Fibroblast of skin of back (primary cell): ENCODE measurements at places on chromosomes 5 and 9.

GRCh38 chr9:93288891-93289883 is 105.2 kb downstream of the WNK2 start:
- no peak for DNase-seq

DNA sequence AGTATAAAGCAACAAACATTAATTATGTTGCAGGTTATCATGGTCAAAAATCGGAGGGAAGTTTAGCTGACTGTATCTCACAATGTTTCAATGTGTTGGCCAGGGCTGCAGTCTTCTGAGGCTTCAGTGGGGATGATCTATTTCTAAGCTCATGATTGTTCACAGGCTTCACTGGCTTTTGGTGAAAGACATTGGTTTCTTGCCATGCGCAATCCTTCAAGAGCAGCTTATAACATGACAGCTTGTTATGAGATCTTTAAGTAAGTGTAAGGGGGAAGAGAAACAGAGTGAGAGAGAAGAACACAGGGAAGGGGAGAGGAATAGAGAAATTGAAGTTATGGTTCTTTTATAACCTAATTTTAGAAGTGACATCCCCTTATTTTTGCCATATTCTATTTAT is 385.9 kb upstream of the CHD1 start:
- no peak for DNase-seq

- peak; percentile 59 for DNase-seq
Measured at GRCh38 chr9:84371737-84372136, 31.2 kb upstream of the SLC28A3 start.

DNA sequence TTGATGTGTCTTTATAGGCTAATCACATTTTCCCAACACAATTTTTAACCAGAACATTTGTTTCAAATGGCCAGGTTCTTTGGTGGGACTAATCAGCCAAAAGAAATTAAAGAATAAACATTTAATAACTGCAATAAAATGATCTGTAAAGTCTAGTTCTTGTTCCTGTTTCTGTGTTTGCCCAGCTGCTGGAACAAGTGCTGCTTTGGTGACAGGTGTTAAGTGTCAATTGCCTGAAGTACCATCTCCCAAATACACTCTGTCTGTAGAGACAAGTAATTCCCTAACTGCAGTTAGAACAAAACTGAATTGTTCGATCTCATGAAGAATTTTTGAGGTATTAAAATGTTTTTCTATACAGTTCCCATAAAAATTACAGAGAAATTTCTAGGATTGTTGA is 402.3 kb upstream of the CHD1 start:
- DNase-seq, result no peak

DNA sequence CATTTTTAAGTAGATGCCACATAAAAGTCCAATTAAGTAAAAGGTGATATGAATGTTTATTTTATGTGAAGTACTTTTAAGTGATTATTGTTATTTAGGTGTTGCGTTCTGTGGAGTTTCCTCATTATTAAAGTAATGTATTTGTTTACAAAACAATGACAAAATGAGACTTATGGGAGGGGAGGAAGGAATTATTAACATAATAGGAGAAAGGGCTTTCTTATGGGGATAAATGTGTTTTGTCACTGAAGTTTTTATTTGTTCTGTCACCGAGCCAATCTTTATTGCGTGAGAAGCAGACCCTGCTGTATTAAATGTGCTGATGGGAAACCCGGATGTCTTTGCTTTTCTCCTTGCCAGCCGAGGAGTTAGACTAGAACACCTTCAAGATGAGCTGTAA is 44.5 kb downstream of the TRIO start:
- peak; percentile 83 for DNase-seq

GRCh38 chr5:176660530-176660859 is 13.2 kb downstream of the TSPAN17 start:
- no peak for DNase-seq

- DNase-seq, result no peak
Measured at GRCh38 chr5:175447571-175447970, 3.6 kb upstream of the DRD1 start.

DNA sequence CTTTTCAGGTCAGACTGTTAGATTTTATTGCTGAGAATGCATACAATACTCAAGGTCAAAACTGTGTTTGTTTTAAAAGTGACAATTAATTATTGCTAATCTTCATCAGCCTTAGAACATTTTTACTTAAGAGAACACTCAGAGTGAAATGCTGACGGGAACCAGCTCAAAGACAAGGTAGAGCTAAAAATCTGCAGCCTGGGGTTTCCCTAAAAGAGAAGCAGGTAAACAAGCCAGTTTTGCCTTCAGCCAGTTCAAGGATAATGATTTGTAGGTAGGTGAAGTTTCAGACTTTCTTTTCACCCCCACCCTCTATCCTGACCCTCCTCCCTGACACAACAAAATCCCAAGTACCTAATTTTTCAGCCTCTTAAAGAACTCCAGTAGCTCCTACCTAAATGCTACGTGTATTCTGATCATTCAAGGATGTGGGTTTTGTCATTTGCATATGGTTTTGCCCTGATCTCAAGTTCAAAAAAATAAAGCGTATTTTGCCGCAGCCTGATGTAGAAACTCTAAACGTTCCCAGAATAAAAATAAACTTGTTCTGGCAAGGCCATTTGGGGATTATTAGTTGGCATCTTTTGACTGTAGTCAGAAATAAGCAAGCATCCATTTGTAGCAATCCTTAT is 407.2 kb downstream of the EFNA5 start:
- DNase-seq, result no peak

DNA sequence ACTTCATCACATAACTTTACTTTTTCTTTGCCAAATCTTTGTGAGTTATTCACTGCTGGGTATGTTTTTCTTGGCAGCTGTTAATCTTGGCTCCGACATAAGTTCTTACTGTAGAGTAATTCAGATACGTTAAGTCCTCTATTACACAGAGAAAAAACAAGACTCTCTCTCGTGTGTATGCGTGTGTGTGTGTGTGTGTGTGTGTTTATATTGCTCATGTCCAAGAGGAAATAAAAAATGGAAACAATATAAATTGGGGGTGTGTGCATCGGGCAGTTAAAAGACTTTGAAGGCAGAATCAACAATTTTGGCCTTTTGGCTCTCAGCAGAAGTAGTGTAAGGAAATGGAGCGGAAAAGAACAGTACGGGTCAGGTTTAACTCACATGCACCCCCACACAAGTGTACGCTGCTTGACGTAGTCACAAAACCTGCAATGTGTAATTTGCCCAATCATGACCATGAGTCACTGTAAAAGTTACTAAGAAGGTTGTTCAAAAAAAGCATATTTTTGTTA is 67.2 kb upstream of the IFNE start:
- peak; percentile 98 for DNase-seq

GRCh38 chr9:134641990-134642384 is 384 bp downstream of the COL5A1 start:
- DNase-seq, result no peak

- DNase-seq, result no peak
Measured at GRCh38 chr5:133323494-133324457, 272.0 kb downstream of the HSPA4 start.

- DNase-seq, result no peak
Measured at GRCh38 chr9:126411948-126412284, 85.3 kb downstream of the MVB12B start.

- DNase-seq, result no peak
Measured at GRCh38 chr9:99801775-99802174, 19.9 kb upstream of the NR4A3 start.

DNA sequence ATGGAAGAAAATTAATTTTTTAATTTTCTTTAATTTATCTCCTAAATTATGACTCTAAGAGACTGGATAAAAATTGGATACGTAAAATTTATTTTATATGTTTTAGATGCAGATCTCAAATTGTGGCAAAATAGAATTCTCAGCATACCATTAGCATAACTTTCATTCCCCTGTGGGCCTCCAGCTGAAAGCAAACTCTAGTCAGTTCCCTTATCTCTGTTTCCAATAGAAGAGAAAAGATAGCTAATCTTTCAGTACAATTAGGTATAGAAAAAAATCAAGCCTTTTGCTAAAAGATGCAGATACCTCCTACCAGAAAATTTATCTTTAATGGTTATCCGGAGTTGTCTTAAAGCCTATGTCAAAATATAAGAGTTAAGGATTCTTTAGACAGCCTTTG is 1530.6 kb downstream of the EFNA5 start:
- peak; percentile 40 for DNase-seq

GRCh38 chr5:175059687-175060211 is 335.4 kb downstream of the MSX2 start:
- DNase-seq, result peak; percentile 40

- peak; percentile 98 for DNase-seq
Measured at GRCh38 chr5:158943057-158943456, 156.7 kb downstream of the EBF1 start.

DNA sequence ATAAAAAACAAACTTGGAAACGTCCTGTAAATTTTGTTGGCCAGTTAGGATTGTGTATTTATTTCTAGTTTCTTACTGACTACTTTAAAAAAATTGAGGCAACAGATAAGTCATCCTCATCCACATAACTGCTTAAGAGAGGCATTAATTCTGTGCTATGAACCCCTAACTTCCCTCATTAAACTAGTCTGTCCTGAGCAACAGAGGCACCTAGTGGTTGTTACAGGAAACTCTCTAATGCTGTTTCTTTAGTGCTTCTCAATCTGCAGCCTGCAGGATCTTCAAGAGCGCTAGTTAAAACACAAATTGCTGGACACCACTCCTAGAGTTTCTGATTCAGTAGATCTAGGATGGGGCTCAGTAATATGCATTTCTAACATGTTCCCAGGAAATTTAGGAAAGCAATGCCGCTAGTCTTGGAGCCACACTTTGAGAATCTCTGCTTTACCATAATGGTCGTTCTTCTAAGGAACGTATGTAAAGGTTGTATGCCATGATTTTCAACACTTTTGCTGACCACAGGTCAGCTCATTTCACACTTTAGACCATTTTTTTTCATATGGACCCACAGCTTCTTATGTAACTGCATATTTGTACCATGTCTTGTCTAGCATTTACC is 410.1 kb upstream of the SMARCA2 start:
- peak; percentile 35 for DNase-seq

- DNase-seq, result peak; percentile 52
Measured at GRCh38 chr9:12604164-12604821, 88.9 kb upstream of the TYRP1 start.

DNA sequence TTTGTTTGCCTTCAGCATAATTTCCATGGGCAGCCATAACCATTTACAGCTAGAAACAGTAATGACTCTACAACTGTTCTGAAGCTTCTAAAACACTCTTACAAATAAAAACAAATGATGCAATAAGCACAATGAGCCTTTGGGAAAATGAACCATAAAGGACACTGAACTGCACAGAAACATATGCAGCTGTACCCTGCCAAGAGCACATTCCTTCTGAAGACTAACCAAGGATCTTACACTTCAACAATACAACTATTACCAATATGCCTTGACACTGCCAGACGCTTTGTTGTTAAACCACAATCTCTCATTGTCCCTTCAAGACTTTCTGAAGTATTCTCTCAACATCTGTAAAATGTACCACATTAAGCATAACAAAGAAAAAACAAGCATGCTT is 104.2 kb upstream of the HMHB1 start:
- peak; percentile 31 for DNase-seq

- peak; percentile 25 for DNase-seq
Measured at GRCh38 chr5:61811052-61811451, 479.0 kb downstream of the ZSWIM6 start.

- DNase-seq, result no peak
Measured at GRCh38 chr9:132487351-132487791, 77.4 kb downstream of the CFAP77 start.

DNA sequence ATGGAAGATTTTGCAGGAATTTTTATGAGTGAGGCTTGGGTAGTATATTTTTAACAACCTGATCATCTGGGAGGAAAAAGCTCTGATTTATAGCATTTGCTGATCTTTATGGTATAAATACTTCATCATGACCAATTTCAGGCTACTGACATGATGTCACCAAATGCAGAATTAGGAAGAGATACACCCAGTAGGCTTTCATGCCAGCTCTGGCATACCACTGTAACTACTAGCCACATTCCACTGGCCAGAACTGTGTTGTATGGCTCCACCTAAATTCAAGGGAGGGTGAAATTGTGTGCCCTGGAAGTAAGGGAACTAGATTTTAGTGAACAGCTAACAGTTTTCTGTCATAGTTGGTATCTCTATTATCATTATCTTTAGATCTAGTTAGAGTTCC is 17.6 kb downstream of the AP3S1 start:
- DNase-seq, result peak; percentile 60

GRCh38 chr5:61298580-61298979 is 33.5 kb upstream of the ZSWIM6 start:
- no peak for DNase-seq

DNA sequence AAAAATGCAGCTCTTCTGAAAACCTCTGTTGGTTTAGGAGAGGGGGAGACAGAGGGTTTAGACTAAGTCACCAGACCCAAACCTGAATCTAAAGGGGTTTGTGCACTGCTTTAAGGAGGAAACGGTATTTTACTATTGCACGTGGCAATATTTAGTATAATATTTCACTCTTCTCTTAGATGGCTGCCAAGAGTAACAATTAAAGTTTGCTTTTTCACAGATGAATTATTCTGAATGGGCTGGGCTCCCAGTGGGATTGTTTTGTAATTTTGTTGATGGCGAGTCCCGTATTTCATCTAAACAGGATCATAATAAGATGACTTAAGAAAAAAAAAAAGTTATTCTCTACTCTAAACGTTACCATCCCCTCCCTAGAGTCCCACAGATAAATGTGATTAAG is 245.4 kb downstream of the PCSK5 start:
- no peak for DNase-seq

DNA sequence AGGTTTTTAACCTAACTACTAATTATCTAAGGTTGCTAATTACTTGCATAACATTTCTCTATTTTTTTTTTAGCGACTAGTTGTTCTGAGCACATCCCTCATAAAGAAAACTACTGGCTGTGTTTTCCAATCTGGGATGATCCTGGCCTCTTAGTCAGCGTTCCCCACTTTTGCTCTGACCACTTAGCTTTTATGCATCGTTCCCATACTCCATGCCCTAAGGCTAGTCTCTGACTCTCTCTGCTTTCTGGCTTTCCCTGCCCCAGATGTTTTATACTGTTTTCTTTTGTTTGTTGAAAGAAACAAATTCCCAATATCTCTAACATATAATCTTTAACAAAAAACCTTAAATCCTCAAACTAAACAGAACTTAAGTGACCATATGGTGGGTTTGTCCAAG is 217.9 kb downstream of the SPATA31D1 start:
- DNase-seq, result no peak

- peak; percentile 80 for DNase-seq
Measured at GRCh38 chr5:38724301-38725030, 121.3 kb upstream of the OSMR start.

DNA sequence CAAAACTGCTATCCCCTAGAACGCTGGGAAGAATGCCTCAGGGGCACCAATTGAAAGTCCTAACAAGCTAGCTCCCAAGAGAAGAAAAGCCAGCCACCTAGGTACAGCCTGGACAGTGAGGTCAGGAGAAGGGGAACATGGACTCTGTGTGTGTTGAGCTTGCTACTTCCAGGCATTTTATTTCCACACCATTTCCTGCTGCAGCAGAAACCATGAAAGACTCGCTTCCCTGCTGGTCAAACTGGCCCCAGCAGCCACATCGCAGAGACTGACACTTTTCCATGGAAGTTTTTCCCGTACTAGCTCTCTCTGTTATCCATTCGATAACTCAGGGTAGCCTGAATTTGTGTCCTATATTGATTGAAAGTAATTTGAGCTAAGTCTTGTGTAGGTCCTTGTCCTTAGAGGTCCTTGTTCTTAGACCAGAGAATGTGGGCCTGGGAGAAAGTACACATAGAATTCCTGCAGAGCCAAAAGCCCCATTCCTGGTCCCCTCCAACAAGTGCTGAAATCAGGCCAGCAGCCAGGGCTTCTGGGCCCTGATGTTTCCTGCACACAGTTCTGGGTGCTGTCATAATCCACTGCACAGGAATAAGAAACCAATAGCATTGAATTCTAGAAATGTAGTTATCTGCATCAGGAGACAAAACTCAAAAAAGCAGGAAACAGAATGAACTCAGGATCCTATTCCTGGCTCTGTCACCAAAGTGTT is 96.6 kb downstream of the BRINP1 start:
- DNase-seq, result no peak
